ENCODE measurements at places on chromosomes 4 and X.
A peak's percentile ranks its signal among the peaks of the same experiment; 100 is the strongest.

DNA sequence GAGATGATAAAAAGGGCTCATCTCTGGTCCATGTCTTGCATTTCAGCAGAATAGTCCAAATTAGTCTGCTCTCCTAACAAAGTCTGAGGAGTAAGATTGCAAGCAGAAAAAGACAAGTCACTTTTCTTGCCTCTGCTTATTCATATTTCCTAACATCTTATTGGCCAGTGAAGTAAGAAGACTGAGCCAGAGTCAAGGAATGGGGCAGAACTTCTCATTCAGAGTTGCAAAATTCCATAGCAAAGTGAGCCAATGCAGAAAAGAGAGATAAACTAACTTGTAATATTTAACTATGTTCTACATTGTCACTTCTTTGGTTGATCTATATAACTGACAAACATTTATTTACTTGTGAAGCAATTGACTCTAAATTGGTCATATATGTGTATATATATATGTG lies 2304.0 kb downstream of the ARAP2 start:
- peak; percentile 40 for DNase-seq

DNA sequence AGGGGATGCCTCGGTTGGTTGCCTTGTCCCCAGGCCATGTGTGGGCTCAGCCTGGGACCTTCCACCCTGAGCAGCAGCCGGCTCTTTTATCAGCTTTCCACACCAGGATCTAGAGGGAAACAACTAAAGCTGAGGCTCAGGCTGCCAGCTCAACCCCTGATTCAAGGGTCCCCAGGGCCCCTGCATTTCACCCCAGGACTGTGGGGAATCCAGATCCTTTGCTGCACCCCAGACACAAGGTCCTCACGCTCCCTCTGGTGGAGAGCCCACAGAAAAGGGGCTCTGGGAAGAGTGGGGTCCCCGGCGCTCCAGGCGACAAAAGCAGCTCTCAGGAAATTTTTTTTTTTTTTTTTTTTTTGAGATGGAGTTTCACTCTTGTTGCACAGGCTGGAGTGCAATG lies 64.3 kb downstream of the ZFYVE28 start:
- DNase-seq, result peak; percentile 44

DNA sequence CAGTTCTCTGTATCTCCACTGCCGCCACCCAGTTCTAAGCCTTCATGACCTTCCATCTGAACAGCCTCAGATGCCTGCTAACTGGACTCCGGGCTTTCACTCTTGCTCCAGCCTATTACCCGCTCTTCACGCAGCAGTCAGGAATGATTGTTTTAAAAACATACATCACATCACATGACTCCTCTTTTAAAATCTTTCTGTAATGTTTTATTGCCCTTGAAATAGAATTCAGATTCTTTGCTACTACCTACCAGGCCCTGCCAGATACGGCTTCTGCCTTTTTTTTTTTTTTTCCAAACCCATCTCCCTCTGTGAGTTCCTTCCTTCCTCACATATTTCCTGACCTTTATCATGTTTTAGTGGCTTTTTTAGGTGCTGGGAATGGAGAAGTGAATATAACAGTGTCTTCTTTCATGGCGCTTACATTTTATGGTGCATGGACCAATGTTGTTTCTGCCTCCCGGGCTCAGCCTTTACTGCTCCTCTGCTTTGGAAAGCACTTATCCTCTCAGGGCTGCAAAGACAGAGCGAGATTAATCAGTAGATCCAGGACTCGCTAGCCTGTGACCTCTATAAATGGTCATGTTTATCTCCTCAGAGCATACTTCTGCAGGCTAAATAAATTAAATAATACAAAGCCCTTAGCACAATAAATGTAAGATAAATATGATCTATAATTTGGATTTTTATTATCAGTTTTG lies 58.0 kb downstream of the FBXO8 start:
- no peak for DNase-seq

- no peak for DNase-seq
Observed at GRCh38 chr4:96260064-96260682, 420.3 kb downstream of the PDHA2 start.

DNA sequence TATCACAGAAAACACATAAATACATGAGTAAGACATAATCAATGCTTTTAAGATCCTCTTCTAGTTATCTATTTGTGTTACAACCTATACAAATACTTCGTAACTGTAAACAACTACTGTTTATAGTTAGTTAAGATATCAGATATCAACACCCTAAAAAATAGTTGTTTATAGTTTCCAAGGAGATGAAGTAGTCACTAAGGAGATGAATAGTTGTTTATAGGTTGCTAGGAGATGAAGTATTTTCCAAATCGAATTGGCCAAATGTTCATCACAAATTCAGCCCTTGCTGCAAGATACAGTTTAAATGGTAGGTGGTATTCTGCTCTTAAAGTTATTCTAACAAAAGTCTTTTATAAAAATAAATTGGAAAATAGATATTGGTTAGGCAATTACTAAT lies 618.2 kb upstream of the PCDH10 start:
- DNase-seq, result no peak

DNA sequence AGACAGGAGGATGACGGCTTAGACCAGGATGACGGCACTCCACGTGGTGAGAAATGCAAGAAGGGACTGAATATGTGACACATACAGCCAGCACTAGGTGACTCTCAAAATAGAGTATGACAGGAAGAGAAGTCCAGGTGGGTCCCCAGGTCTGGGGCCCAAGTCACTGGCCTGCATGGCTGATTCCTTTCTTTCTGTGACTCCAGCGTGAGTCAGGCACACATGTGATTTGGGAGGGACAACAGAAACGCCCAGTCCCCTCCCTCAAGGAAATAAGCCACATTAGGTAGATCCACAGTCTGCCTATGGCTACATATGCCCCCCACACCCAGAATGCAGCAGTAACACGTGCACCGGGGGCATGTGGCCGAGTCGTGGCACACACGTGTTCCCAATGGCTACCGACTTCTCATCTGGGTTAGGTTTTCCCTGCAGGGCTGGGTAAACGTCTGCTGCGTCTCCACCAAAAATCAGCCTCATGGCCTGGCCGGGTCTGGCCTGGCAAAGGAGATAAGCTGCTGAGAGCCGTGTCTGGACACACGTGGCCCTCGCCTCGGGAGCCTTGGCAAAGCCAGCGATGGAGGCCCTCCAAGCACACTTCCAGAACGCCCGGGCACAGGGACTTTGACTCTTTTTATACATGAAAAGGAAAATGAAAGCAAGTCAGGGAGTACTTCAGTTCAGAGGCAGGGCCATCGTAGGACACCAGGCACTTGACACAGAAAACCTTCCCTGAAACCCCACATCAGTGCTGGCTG lies 19.3 kb downstream of the SEL1L3 start:
- peak; percentile 51 for DNase-seq

GRCh38 chr4:37109756-37110155 lies 134.8 kb upstream of the NWD2 start:
- DNase-seq, result no peak

DNA sequence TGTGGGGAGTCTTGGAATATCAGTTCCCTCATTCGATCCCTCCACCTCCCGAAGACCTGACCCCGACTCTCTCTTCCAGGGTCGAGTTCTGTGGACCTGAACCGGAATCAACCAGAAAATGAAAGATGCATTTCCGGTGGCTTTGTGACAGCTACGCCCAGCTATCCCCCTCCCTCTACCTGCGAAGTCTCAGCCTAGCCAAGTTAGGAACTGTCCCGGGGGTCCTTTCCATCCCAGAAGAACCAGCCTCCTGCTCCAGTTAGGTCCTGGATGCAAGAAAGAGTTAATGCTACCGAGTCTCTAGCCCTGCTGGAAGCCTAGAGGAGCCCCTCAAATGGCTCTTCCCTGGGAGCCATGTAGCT lies 13.4 kb upstream of the ETDC start:
- no peak for DNase-seq

GRCh38 chr4:185566972-185567371 lies 31.7 kb upstream of the PDLIM3 start:
- peak; percentile 41 for DNase-seq

DNA sequence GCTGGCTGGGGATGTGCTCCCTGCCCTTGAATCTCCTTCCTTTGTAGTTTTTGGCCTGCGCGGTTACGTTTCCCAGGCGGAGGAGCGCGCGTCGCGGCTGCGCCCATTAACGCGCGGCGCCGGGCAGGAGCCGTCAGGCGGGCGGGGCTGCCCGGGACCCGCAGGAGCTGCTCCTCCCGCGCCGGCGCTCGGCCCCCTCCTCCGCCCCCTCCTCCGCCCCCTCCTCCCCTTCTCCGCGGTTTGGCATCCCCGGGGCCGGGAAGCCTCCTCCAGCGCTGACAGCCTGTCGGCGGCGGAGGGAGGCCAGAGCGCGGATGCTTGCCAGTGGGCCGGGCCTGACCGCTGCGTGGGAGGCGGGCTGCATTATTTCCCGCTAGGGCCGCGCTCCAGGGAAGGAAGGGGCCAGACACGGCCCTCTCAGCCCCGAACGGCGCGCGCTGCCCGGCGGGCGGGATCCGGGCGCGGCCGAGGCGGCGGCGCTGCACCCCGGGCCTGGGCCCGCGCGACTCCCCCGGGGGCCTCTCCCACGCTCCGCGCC lies at the start of gene DCLK2:
Gene DCLK2 (plus strand): TSS at position 405 of the 538 bp plus-strand sequence. CDS start 583 bp downstream, outside the sequence.
- peak; percentile 94 for DNase-seq

GRCh38 chrX:25343060-25343459 lies 327.3 kb upstream of the ARX start:
- DNase-seq, result no peak

- DNase-seq, result peak; percentile 18
Observed at GRCh38 chrX:107629540-107629909, 1.2 kb downstream of the PRPS1 start.

GRCh38 chrX:31550158-31550557 lies 478.3 kb upstream of the FTHL17 start:
- no peak for DNase-seq

- DNase-seq, result no peak
Observed at GRCh38 chr4:114368751-114369150, 229.9 kb upstream of the UGT8 start.

GRCh38 chrX:102976286-102976685 lies 39.2 kb downstream of the RAB40AL start:
- DNase-seq, result peak; percentile 11

GRCh38 chr4:964346-965025 lies 8.9 kb downstream of the DGKQ start:
- DNase-seq, result no peak

DNA sequence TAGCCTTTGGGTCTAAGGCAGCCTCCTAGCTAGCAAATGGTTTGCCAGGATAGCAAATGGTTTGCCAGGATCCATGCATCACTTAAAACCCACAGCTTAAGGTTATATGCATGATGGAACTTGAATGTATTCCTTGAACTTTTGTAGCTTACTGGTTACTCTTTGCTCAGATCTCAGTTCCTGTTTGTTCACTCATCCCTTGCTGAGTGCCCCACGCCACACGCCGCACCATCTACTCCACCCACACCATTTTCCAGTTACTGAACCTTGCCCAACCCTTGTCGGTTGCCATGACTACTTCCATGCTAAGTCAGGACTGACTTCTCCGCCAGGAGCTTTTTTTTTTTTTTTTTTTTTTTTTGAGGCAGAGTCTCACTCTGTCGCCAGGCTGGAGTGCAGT lies 29.5 kb upstream of the XIAP start:
- no peak for DNase-seq

DNA sequence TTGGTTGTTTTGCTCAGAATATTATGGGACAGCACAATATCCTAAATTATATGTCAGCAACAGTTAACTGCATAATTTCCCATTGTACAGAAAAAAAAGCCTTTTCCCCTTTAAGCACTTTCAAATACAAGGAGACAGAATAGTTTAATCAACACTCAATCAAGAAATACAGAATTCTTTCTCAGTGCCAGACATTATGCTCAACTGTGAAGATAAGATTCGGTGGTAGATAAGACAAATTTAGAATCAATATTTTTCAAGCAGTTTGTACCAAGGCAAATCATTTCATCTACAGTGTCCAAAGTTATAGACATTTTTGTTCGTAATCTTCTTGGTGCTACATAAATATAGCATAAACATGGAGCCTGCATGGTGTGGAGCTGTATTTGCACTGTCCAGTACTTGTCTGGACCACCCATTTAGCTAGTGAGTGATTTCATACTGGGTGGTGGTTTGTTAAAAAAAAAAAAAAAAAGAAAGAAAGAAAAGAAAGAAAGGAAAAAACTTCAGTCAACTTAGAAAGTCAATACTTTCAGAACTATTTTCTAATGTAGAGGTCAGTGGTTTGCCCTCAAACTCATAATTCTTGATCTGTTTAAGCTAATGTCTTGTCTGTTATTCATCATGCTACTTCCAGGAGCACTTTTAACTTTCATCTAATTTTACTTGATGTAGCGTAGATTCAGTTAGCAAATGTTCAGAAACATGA lies 522.9 kb downstream of the FAT4 start:
- DNase-seq, result no peak

- no peak for DNase-seq
Observed at GRCh38 chr4:85725721-85726170, 250.8 kb downstream of the ARHGAP24 start.

GRCh38 chr4:14143892-14144291 lies 516.4 kb upstream of the BOD1L1 start:
- DNase-seq, result no peak

DNA sequence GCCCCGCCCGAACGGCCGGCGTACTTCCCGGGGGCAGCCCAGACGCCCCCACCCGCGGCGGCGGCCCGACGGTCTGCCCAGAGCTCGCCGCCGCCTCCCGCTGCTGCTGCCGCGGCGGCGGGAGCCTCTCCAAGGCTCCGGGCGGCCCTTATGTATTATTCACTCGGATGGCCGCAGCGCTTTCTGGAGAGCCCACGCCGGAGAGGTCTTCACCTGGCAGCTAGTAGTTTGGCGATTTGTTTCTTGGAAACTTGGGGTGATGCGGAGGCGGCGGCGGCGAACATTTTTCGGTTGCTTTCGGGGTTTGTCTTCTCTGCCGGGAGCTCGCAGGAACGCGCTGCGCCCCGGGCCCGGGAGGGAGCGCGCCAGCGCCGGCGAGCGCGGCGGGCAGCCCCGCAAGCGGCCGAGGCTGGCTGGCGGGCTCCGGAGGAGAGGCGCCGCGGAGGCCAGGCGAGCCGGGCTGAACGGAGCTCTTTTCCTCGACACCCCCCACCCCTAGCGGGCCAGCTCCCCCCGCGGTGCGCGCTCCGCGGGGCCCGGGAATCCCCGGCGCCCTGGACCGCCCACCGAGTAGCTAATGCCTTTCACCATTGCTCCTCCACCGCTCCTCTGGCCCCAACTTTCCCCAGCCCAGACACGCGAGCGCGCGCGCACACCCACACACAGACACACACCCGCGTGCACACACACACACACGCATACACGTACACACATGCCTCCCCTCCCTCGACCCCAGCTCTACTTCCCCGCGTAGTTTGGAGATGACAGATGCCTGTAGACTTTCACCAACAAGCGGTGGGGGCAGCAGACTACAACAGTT lies 113.5 kb downstream of the DHX15 start:
- peak; percentile 53 for DNase-seq
